ENCODE measurements at places on chromosomes 16 and 17.

DNA sequence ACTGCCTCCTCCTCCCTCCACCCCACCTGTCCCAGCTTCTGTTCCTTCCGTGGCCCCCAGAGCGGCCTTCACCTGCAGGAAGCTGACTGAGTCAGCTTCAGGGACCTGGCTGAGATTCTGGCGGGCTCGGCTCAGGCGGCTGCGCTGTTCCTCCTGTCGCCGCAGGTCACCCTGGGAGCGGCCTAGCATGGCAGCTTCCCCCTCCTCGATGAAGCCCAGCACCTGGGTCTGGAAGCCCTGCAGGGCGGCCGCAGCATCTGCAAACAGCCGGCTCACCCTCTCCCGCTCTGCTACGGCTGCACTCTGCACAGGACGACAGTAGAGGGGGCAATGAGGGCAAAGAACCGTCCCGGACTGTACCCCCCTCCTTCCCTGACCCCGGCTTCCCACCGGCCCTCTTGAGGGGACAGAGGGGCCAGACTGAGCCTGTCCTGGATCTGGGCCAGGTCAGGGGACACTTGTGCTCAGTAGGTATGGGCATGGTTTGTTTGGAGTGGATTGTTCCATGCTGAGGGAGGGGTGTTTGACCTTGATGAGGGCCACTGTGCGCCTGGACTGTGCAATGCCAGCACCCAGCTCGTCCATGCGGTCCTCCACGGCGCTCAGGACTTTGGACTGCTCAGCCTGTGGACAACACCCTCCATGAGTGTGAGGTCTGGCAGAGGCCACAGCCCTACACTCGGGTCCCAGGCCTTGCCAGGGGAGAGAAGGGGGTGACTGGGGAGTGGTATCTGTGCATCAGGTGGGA, 2.0 kb downstream of the TRIM47 start:
- DNase-seq: peak; percentile 97

DNA sequence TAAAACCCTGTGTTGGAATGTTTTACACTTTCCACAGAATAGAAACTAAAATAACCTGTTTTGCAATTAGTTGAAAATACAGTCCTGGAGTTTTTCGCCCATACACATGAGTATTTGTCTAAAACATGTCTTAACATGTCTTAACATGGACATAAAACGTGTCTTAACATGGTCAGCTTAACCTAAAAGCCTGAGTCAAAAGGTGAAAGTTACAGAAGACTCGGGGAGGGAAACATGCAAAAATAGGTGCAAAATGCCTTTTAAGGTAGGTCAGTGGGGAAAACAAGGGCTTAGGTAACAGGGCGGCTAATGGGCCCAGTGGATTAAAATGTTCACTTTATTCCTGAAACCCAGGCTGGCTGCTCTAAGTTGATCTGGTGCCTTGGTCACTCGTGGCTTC, 56.1 kb upstream of the RBL2 start:
- DNase-seq: no peak

DNA sequence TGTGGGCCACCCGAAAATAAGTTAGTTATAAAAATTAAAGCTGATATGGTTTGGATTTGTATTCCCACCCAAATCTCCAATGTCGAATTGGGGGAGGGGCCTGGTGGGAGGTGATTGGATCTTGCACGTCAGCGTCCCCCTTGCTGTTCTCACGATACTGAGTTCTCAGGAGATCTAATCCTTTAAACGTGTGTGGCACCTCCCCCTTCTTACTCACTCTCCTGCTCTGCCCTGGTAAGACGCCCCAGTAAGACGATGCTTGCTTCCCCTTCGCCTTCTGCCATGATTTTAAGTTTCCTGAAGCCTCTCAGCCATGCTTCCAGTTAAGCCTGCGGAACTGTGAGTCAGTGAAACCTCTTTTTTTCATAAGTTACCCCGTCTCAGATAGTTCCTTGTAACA, 35.4 kb downstream of the SYCE1L start:
- DNase-seq: no peak

- no peak for DNase-seq
Measured at GRCh38 chr16:72645538-72645937, 402.4 kb downstream of the ZFHX3 start.

DNA sequence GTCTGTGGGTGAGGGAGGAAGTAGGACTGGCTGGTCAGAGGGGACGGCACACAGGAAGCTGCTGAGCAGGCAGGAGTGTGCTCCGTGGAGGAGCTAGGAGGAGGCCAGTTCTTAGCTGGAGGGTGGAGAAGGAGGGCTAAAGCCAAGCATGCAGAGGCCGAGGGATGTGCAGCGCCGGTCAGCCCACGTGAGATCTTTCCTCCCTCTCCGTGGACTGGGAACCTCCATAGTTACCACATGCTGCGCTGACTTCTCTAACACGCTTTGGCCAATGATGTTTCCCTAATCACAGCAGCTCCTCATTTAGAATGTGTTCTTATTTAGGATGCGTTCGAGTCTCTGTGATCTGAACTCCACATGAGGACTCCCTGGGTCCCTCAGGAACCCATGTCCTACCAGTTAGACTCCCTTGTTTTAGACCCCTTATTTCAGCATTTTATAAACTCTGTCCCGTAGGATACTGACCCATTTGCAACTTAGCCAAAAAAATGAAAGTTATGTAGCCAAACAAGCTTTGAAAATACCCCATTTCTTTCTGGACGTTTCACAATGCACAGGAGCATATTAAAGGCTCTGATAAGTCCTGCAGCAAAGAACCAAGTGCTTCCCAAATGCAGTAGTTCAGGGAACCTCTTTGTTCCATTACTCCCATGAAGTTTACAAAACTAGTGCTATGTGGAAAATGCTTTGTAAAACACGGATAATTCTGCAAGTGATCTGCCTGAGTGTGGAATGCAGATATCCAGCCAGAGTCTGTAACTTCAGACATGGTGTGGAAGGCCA, 51.4 kb downstream of the IRF8 start:
- no peak for DNase-seq

GRCh38 chr17:34024806-34025551, 230.1 kb upstream of the CCL2 start:
- DNase-seq: peak; percentile 15

GRCh38 chr16:61379311-61379710, 656.9 kb downstream of the CDH8 start:
- no peak for DNase-seq

- no peak for DNase-seq
Measured at GRCh38 chr16:4505356-4506147, 29.4 kb downstream of the HMOX2 start.

DNA sequence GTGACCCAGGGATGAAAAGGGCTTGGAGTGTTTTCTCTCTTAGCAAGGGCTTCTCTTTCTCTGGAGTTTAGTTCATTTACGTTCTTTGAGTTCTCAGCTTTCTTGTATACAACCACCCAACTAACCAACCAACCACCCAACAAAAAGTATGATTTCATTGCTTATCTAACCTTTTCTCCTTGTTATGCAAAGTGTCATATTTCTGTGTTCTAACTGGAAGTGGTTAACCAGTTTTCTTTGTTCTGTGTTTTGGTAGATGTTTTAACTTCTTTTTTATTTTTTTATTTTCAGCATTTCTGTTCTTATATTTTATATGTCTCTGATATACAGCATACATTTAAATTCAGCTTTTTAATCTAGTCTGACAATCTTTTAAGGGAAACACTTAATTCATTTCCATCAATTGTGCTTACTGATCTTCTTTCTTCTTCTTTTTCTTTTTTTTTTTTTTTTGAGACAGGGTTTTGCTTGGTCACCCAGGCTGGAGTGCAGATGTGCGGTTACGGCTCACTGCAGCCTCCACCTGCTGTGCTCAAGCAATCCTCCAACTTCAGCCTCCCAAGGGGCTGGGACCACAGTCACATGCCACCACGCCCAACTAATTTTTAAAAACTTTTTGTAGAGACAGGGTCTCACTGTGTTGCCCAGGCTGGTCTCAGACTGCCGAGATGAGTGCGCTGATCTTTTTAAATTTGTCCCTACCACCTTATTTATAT, 29.6 kb downstream of the NLK start:
- DNase-seq: no peak

DNA sequence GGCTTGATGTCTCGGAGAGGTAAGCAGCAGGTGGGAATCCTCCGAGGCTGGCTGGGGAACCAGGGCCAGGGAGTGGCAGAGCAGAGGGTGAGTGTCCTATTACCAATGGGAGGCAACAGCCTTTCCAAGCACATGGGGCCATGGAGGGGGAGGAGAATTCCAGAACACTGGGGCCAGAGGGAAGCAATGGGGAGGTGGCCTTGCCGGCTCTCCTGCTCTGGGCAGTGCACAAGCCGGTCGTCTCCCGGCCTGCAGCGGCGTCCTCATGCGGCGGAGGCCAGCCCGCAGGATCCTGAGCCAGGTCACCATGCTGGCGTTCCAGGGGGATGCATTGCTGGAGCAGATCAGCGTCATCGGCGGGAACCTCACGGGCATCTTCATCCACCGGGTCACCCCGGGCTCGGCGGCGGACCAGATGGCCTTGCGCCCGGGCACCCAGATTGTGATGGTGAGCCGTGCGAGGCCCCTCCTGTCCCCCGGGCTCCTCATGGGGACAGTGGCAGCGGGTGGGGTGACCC, 21.9 kb downstream of the SGSH start:
- DNase-seq: no peak

GRCh38 chr16:18938986-18939385, 12.8 kb upstream of the SMG1 start:
- DNase-seq: no peak

DNA sequence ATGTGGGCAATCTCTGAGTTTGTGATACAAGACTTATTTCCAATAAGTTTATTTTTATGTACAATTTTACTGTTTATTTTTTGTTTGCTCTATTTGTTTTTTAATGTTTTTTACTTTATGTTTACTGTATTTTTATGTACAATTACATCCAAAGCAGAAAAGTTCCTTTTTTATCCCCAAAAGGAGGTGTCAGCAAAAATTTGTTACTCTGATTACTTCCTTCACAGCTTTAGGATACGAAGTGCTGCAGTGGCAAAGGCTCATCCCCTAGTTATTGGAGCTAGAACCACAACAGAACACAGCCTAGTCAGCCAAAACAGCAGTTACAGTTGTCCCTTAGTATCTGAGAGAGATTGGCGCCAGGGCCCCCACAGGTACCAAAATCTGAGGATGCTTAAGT, 35.7 kb downstream of the IST1 start:
- DNase-seq: peak; percentile 23

- peak; percentile 82 for DNase-seq
Measured at GRCh38 chr17:37490022-37490587, 414 bp downstream of the DUSP14 start.

DNA sequence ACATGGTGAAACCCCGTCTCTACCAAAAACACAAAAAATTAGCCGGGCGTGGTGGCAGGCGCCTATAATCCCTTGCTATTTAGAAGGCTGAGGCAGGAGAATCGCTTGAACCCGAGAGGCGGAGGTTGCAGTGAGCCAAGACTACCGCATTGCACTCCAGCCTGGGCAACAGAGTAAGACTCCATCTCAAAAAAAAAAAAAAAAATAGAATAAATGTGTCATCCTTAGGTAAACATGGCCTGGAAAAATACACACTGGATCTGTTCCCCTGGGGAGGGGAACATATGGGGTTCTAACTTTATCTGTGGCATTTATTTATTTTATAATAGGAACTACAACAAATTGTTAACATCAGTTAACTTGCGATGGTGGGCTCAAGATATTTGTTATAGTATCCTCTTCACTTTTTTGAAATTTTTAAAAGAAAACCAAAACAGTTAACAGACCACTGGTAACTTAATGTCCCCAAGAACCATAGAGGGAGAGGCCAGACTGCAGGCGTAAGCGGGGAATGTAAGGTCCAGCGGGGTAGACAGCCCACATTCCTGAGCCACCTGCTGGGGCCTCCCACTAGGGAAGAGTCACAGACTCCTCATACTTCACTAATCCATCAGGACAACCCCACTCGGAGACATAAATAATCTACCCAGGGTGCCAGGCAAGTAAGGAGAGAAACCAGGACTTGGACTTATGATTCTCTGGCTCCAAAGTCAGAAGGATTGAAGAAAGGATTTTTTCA, 12.5 kb upstream of the TXNDC11 start:
- DNase-seq: no peak

- no peak for DNase-seq
Measured at GRCh38 chr16:5903153-5903552, 805.6 kb upstream of the EEF2KMT start.

DNA sequence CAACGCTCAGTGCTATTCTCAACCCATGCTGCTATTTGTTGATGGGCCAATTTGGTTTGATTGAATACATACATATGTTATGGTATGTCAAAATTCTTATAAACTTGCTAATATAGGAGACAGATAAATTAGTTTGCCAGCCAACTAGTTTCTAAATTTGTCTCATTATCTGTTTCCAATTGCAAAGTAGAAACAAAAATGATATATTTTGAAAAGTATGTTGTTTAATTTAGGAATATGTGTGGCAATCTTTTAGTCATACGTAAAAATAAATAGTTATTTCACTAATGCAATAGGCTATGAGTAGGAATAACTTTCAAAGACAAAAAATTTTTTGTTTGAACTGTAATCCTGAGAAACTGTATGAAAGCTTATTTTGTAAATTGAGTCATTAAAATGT, 210.6 kb upstream of the KCNJ16 start:
- no peak for DNase-seq

Measured in RPMI8226 (cell line).